ENCODE measurements at places on chromosomes 6 and 20.

DNA sequence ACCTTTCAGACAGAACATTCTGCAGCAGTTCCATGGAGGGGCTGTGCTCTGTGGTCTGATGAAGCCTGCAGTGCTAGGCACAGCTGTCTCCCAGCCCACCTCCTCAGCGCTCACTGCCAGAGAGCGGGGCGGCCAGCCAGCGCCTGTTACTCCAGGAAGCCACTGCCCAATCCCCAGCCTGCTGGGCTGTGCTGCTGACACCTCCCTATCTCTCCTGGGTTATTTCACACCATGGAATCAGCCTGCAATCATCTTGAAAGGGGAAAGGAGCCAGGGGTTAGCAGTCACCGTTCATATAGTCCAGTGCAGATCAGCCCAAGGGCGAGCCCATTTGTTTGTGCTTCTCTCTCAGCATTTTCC is 46.3 kb upstream of the NHSL1 start:
- peak; percentile 36 for DNase-seq

GRCh38 chr6:122798099-122798641 is 9.1 kb downstream of the SMPDL3A start:
- peak; percentile 13 for DNase-seq

DNA sequence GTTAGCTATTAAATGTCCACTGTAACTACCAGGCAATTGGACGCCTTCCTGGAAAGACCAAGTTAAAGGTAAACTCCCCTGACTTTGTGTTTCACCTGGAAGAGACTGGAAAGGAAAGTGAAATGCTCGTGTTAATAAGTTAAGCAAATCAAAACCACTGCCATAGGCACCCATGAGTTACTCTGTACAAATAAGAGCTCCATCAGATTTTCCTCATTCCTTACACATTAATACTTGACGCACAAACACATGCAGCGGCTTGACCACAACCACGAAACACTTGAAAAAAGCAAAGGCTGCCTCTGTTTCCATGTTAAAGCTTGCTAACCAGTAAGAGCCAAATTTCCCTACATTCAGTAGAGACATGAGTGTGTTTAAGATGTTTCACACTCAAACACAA is 19.8 kb downstream of the GCM1 start:
- DNase-seq, result no peak

GRCh38 chr6:70413992-70414494 is 735 bp downstream of the FAM135A start:
- DNase-seq, result no peak

DNA sequence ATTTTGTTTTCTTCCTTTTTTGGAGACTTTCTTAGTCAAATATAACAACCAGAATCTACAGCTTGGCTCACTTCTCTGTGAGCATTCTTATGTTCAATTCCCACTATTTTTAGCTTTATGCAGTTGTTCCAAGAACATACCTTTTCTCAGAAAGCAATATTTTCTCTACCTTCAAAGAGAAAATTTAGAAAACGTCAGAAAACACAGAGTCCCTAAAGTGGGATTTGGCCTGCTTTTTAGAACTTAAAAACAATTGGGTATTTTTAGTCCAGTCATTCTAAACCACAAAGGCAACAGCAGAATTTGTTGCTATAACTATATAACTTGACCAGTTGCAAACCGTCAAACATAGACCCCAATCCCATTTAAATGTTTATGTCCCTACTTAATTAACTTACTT is 133.1 kb downstream of the MOXD1 start:
- no peak for DNase-seq

DNA sequence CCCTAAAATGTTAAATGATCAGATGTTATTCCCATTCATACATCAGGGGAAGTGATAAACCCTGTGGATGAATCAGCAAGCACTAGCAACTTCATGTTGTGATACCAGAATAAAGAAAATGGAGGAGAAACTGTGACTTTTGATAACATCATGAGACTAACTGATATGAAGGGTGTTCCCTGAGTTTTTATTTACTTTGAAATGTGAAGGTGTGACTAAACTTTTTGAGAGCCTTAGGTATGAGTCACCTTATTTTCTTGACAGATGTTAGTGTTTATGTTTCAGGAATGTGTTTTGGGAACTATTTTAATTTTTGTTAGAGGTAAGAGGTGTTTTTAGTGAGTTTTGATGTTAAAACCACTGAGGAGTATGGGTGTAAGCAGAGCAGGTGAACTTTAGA is 4.4 kb downstream of the PARD6B start:
- no peak for DNase-seq

DNA sequence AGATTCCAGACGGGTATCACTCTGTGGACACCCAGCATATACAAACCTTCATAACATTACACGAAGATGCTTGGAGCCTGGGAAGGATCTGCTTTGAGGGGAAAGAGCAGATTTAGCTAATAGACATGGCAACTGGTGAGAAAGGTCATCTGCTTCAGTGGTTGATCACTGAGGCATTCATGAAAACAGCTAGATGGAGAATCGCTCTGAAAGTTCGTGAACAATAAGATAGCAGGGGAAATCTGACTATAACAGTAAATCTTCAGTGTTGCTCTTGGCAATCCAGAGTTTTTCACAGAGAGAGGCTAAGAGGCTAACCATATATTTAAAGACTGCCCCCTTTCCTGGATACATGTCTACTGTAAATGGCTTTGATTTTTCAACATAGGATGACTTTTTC is 245.3 kb downstream of the FARS2 start:
- DNase-seq, result no peak

DNA sequence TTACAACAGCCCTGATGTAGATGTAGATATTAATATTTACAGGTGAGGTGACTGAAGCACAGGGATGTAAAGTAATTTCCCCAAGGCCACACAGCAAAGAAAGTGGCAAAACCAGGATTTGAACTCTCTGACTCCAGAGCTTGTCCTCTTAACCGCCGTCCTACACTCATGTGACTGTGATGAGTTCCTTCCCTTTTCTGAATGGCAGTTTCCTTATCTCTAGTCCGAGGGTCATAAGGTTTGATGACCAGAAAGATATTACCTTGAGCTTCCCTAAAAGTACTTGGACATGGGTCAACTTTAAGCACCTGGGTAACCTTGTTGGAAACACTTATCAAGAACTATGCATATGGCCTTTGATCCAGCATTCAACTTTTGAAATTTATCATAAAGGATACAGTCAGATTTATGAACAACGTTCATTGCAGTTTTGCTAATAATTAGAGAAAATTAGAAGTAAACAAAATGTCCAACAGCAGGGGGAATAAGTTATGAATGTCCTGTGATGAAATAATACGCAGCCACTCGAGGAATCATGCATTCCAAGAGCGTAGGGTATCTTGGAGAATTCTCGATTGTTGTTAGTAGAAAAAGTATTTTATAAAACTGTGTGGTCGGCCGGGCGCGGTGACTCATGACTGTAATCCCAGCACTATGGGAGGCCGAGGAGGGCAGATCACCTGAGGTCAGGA is 2.3 kb upstream of the TLDC2 start:
- no peak for DNase-seq

DNA sequence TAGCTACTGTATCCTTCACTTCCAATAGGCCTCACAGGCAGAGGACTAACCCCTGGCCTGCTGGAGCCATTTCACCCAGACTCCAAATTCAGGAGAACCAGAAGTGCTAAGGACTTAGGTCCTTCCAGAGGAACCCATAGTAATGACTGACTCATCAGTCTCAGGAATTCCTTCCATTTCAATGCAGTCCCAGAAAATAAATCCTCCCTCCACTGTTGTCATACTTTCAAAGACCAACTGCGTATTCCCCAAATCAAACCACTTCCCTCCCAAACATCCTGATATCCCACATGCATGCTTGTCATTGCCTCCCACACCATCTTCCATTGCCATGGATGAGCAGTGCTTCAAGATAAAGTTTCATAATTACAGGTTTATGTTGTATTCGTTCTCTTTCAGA is 31.8 kb upstream of the NT5E start:
- DNase-seq, result no peak

- DNase-seq, result no peak
These were observed 10.0 kb downstream of the SNX5 start for GRCh38 chr20:17958373-17959256.

DNA sequence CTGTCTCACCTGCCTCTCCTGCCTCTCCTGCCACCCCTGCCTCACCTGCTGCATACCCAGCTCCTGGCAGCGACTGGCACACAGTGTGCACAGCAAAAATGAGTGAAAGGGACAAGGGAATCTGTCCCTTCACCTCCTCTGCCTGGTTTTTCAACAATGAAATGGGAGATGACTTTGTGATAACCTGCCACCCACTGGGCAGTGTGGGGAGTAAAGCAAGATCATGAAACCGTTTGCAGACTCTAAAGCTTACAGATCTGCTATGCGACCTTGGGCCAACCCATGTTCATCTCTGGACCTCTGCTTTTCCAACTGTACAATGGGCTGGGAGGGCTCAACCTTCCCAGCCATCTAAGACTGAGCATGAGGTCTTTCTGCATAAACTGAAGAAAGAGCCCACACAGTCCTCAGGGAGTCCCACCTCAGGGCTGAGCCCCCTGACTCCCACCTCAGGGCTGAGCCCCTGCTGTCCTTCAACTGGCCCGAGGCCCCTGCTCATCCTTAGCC is 81.1 kb downstream of the RIPOR3 start:
- no peak for DNase-seq

GRCh38 chr6:100503043-100503705 is 38.5 kb upstream of the SIM1 start:
- DNase-seq, result no peak

DNA sequence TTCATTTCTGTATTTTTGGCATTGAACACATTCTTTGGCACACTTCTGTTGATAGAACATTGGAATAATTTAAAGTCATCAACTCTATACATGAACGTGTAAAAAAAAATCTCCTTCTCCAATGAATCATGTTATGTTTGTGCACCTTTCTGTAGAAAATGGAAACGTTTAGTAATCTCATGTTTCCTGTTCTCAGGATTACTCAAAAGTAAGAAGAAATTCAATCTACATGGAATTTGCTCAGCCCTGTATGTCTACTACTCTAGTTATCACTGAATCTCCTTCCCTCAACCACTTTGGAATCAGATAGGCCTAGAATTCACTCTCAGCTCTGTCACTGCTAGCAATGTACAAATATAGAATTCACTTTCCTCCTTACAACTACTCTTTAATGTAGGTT is 103.6 kb downstream of the COL21A1 start:
- no peak for DNase-seq

- no peak for DNase-seq
These were observed 10.4 kb upstream of the SNPH start for GRCh38 chr20:1255675-1256074.

DNA sequence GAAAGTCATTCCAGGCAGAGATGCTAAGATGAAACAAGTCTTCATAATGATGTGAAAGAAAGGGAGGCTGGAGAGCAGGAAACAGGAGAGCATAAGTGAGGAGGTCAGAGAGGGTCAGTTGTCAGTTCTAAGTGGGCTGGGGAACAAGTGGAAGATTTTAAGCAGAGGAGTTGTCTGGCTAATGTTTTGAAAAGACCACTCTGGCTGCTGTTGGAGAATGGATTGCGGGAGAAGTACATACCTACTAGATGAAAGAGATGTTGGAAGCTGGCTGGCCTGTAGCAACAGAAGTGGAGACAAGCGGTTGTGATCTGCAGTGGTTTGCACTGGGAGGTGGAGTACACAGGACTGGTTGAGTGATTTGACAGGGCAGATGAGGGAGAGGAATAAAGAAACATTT is 10.1 kb downstream of the SLC35F1 start:
- no peak for DNase-seq

DNA sequence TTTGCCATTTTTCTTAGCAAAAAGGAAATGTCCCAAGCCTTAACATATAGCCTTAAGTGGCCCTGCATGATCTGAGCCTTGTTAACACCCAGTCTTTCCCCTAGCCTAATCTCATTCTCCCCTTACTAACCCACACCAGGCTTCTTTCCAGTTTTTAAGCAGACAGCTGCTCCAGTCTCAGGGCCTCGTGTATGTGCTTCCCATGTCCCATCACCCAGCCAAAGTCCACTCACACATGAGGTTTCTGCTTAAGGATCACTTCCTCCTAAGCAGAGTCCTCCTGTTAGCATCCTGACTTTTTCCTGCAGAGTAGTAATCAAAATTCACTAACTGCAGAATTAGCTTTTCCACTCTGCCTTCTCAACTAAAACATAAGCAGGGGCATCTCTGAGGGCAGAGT is 96.1 kb downstream of the SMLR1 start:
- no peak for DNase-seq

GRCh38 chr6:169490830-169491229 is 211.0 kb downstream of the WDR27 start:
- no peak for DNase-seq

DNA sequence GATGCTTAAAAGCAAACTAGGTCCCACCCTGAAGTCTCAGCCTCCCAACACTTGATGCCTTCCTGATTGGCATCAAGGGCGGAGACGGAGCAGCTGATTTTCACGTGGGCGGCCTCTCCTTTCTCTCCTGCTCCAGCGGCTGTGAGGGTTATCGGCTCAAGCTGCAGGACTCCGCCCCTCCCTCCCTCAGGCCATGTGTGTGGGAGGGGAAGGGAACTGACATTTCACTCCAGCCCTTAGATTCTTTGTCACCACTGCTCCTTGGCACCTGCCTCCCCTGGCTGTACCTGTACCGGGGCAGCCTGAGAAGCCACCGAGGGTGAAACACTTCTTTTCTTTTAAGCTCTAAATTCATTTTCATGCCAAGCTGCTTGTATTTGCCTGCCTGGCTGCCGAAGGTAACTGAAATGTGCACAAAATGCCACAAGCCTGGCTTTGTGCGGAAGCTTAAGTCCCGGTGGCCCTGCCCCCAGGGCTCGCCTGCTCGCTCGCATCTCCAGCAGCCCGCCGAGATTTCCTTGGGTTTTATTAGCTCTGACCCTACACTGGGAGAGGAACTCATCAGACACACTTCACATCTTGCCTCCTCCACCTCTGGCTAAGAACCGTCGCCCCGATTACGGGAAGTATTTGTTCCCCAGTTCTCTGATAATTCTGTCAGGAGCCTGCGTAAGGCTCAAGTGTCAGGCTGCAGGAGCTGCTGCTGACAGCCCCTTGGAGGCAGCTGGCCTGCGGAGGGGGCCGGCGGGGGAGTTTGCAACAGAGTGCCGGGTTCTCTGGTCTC is 9.6 kb upstream of the CPNE5 start:
- DNase-seq, result peak; percentile 89

- DNase-seq, result no peak
These were observed 141.5 kb downstream of the UNC5CL start for GRCh38 chr6:40897390-40898003.

- DNase-seq, result no peak
These were observed 942.9 kb upstream of the EPHA7 start for GRCh38 chr6:94362061-94362864.
